ENCODE measurements at places on chromosomes 2 and 18.

- DNase-seq = no peak
These were observed 1.4 kb downstream of the RAB11FIP5 start for GRCh38 chr2:73111073-73112025.

DNA sequence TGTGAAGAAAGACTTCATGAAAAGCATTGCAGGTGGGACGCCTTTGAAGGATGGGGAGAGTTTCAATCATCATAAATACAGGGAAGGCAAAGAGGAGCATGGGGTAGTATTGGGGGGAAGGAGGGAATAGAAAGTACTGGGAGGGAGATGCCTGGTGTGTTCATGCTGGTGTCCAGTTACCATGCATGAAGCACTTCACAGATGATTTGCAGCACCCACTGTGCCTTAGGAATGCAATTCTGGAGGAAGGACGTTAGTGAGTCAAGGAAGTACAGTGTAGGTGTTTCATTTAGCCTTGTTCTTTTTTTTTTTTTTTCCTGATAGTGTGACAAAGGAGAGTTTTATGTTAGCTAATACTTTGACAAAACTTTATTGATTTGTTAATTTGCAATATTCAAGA, 36.8 kb downstream of the ADAM23 start:
- no peak for DNase-seq

DNA sequence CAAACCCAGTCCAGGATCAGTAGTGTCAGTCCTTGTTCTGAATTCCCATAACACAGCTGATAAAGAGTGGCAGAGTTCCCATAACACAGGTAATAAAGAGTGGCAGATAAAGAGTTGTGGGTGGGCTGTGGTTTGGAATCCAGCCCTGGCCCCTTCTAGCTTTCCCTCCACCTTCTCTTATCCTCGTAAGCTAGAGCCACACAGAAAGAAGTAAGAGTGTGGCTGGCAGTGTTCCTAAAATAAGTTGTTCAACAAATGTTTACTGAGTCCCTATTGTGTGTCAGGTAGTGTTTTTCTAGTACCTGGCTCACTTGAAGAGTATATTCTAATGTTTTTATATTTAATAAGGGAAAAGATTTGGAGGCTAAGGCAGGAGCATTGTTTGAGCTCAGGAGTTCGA, 65.0 kb upstream of the BCL2L11 start:
- no peak for DNase-seq

GRCh38 chr2:128378231-128379020, 59.8 kb upstream of the HS6ST1 start:
- DNase-seq = no peak

- no peak for DNase-seq
These were observed 24.3 kb downstream of the ASAP2 start for GRCh38 chr2:9230881-9231280.

DNA sequence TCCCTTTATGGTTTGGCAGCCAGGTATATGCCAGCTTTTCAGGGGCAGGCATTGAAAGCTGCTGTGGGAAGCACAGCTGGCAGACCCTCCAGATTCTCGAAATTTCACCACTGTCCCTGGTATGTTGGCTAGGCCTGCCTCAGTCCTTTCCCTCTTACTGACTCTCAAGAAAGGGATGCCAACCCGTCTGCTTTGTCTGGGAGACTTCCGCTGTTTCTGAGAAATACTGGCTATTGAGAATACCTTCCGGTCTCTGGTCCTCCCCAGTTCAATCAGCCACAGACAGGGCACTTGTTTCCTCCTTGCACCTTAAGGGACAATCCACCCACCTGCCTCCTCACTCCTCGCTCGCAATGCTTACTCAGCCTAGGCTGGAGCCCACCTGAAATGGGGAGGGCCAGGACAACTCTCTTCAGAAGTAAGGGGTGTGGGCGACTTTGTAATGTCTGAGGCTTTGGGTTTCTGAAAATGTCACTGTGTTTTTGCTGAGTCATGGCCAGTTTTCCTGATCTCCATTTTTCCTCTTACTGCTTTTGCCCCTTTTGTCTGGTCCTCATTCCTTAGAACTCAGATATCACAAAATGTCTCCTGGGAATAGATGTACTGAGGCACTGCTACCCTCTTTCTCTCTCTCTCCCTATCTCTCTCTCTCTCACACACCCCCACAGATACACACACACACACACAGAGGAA, 571.1 kb downstream of the TNS1 start:
- DNase-seq = no peak

All from cortex of kidney (tissue), 1 donor.